ENCODE measurements at places on chromosomes 2 and 18.

GRCh38 chr18:13371689-13372418 is 153.3 kb downstream of the LDLRAD4 start:
- no peak for DNase-seq

- DNase-seq: no peak
Observed at GRCh38 chr18:76398295-76398694, 96.7 kb downstream of the ZNF516 start.

DNA sequence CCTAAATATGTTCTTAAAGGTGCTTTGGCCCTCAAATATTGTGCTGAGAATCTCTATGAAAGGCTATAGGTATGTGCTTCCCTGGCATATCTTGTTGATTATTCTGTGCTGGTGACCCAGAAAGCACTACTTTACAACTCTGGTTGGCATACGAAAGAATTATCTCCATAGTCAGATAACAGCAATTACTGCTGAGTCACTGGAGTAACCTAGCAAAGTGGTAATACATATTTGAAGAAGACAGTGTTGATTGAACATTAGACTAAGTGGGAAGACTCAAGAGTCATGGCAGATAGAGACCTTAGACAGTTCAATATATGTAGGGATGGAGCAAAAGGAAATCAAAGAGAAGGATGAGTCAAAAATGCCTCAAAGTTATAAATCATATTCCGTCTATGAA is 1978.5 kb upstream of the LRRTM1 start:
- no peak for DNase-seq

DNA sequence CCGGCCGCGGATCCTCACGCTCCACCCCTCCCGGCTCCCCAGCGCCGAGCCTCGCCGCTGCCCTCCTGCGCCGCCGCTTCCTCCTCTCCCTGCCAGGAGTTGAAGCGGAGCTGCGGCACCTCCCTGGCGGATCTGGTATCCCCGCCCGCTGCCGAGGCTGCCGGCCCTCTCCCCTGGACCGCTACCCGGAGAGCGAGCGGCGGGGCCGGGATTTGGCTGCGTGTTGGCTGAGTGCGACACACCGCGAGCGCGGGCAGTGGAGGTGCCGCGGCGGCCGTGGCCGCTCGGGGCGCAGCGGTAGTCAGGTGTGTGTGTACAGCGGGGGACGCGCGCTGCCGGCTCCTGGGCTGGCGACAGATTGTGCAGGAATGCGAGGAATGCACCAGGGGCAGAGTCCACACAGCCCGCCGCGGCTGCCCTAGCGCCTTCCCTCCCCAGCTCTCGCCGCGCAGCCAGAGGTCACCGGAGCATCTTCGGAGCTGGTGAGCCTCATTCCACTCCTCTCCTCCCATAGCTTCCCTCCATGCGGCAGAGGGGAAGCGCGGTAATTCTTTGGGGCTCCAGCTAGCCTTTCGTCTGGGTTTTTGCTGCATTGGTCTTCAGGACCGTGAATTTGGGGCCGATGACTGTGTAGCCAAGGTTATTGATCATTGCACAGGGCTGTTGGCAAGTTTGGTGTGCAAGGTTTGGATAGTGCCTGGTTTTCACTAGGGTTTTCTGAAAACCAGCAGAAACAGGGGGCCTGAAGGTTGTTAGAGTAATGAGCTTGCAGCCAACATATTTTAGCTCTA is 1.3 kb downstream of the PKP4 start:
- peak; percentile 34 for DNase-seq

DNA sequence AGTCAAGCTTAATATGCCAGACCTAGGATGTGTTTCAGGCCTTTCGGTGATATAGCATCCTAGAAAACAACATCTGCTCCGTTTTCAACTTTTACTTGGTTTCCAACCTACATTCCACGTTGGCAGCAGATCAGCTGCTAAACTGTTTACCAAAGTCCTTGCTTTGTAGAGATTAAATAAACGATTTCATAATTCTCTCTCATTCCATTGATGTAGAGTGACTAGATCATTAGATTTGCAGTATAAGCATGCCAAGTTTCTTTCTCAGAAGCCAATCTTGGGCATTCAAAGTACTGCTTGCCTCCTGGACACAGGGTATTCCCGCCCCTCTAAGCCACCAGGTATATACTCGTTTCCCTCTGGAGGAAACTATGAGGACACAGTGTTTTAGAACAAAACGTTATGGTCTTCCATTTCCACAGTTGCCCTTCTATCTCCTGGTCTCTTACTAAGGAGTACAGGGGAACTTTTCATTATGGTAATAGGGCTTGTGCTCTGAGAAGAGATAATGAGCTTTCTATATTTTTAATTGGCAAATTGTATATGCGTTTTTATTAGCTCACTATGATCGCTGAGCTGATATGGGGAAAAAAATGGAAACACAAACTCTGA is 10.5 kb upstream of the INSIG2 start:
- no peak for DNase-seq

- no peak for DNase-seq
Observed at GRCh38 chr2:15668611-15669305, 77.1 kb downstream of the DDX1 start.

GRCh38 chr2:178195390-178196166 is 1.3 kb downstream of the OSBPL6 start:
- DNase-seq: no peak
